T-cell (primary cell): ENCODE measurements at places on chromosomes 4 and X. TPM values are rescaled to one million over a fixed set of nuclear protein-coding genes. Genes with fewer than 3 reads are reported as not detected.

DNA sequence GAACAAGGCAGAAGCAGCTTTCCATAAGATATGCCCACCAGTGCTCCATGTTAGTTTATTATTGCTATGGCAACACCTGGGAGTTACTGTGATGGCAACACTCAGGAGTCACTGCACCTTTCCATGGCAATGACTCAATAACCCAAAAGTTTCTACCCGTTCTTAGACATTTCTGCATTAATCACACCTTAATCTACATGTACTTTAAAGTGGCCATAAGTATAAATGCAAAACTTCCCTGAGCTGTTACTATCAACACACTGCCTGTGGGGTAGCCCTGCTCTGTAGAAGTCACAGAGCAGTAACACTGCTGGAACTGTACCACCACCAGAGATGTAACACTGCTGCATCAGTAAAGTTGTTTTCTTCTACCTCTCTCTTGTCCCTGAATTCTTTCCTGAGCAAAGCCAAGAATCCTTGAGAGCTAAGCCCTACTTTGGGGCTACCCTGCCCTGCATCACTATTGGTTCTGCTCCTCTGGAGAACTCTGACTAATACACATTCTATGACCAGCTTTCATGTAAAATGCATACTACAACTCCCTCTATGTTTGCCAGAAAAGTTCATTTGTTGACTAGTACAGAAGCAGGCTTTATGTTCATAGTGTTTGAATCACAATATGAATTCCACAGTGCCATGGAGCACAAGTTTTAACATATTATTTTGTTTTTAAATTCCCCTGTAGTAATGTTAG, 43.5 kb upstream of the GPR174 start:
- no peak for DNase-seq

DNA sequence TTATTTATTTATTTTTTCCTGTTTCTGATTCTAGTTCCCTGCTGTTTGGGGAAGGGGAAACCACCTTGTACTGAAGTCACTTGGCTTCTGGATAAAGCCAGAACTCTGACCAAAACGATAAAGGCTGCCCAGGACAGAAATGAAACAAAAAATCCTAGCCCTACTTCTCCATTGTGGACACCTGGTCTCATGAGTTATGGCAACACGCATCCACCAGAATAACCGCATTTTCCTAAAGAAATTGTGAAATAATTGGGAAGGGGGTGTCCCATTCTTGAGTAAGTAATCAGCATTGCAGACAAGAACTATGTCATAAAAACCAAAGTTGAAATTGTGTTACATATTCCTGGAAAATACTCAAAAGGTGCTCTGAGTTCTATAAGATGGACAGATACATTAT, 42.1 kb downstream of the SLC9A7 start:
- no peak for DNase-seq

GRCh38 chr4:146059865-146060264, 115.7 kb upstream of the LSM6 start:
- no peak for DNase-seq

GRCh38 chr4:102230194-102230593, 115.1 kb downstream of the SLC39A8 start:
- DNase-seq: no peak

The GIMD1 gene
- not detected for total RNA-seq

GRCh38 chr4:83405844-83406816, 49.5 kb downstream of the HELQ start:
- no peak for DNase-seq

DNA sequence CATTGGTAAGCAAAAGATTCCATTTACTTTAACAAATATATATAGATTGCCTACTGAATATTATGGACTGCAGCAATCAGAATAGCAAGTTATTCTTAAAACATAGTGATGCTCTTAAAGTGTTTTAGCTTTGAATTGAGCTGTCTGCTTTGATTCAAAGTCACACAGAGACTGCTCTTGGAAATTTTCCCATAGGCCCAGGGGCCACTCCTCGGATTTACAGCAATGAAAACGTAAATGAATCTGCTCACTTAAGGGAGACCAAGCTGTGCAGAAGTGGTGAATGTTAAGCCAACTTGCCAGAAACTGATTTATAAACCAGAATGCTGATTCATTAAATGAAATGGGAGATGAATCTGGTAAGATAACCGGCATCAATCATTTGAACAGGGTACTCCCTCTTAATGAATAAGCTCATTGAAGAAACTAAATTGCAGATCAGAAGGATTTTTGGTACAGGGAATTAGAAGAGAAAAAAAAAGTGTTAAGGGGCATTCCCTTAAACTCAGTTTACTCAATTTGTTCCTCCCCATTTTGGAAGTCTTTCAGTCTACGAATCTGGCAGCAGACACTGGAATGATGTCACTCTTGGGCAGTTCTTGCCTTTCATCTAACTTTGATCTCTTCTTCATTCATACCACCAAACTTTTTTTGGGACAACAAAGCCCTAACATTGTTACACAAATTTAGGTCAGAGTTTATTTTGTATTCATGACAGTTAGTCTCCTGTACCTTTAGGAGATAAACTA, 363.3 kb upstream of the MAGEB2 start:
- no peak for DNase-seq

DNA sequence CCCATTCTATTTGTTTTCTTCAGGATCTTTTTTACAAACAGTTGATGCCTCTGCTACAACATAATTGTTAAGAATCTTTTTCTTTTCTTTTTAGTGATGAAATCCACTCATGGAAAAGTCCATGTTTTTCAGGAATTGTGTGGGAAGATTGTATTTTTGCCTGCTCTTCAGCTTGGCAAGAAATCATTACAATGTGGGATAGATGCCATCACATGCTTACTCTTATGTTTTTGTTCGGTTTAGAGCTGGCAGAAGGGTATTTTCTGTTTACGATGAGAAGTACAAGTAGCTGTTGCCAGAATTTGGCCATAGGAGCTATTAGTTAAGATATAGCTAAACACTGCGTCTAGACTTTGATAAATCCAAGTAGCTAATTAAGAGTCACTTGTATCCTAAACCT, 2585.3 kb downstream of the ARAP2 start:
- DNase-seq: no peak

The RBMXL3 gene
- total RNA-seq: not detected

The PABPC4L gene
- not detected for total RNA-seq
